Fibroblast of skin of scalp (primary cell): ENCODE measurements at places on chromosomes 6 and 20.

DNA sequence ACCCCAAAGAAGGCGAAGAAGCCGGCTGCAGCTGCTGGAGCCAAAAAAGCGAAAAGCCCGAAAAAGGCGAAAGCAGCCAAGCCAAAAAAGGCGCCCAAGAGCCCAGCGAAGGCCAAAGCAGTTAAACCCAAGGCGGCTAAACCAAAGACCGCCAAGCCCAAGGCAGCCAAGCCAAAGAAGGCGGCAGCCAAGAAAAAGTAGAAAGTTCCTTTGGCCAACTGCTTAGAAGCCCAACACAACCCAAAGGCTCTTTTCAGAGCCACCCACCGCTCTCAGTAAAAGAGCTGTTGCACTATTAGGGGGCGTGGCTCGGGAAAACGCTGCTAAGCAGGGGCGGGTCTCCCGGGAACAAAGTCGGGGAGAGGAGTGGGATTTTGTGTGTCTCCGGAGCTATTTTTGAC lies 69.6 kb downstream of the HFE start:
- DNase-seq: peak; percentile 67

DNA sequence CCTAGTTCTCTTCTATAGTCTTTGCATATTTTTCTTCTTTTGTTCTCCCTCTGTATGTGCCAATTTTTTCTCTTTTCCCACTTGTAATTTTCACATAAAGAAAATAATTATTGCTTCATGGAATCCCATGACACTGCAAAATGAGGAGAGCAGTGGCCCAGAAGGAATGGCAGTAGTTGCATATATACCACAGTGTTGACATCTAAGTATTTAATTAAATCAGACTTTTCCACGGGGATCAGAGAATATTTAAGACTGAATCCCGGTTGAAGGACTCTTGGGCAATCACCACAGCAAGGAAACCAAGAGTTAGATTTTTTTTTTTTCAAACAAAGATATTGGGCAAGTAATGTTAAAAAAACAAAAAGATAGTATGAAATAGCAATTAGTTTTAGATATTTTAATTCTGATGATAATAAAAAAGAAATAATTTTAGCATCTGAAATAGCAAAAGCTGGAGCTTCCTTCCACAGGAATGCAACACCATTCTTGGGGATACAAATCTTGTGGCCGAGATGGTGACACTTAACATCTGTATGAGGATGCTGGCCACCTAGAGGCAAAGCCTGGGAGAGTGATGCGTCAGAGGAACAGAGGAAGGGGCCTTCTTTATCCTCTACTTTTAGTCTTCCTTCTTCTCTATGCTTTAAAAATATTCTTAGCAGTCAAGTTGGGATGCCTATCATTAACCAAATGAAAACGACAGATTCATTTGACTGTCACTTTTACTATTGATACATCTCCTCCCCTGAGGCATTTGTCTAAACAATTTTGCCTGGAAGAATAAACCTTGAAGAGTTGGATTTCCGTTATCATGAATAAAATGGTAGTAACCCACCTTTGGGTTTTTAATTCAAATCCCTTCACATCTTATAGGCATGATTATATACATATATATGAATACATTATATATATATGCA lies 356.2 kb downstream of the GJA1 start:
- DNase-seq: peak; percentile 92

GRCh38 chr20:8473459-8473858 lies 341.4 kb downstream of the PLCB1 start:
- peak; percentile 42 for DNase-seq

DNA sequence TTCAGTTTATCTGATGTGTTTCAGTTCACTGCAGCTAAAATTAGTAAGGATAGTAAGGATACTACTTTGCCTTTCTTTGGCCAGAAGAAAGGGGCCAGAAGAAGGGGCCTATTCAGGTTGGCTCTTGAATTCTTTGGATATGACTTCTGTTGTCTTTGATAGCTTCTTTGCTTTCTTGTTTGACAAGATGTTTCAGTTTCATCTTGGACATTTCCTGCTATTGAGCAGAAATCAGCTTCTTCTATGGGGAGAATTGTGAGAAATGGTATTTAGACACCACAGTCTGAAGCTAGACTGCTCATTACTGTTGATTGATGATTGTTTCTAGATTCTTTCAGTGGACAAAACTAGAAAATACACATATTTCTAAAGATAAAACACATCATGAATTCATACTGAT lies 23.2 kb downstream of the L3MBTL3 start:
- no peak for DNase-seq

DNA sequence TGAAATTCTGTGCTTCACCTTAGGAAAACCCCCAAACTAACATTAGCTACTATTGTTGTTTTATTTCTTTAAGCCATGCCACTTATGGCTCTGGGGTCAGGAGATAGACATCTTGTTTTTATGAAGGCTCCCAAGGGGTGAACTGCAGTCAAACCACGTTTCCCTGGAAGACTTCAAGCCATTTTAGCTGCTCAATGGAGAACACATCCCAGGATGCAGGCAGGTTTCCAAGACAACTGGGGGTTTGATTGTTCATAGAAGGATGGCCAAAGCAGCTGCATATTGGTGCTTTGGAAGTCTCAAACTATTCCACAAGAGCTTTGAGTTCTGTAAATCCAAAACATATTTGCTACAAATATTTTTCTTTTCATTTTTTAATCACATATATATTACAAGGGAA lies 818.0 kb downstream of the MAFB start:
- no peak for DNase-seq

DNA sequence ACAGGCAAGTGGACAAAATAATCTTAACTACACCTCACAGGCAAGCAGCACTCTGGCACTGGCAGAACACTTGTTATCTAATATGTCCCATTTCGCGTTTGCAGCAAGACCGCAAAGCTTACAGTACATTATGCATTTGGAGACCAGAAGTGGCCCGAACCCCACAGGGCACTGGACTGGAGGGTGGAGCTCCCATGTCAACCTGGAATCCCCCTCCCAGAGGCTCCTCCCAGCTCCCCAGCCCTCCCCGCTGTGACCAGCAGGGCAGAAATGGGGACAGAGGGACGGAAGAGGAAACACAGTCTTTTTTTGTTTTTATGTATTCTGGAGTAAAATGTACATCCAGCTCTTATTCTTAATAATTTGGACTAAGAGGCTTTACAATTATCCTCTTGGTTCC lies 263.7 kb downstream of the SMOC2 start:
- no peak for DNase-seq

DNA sequence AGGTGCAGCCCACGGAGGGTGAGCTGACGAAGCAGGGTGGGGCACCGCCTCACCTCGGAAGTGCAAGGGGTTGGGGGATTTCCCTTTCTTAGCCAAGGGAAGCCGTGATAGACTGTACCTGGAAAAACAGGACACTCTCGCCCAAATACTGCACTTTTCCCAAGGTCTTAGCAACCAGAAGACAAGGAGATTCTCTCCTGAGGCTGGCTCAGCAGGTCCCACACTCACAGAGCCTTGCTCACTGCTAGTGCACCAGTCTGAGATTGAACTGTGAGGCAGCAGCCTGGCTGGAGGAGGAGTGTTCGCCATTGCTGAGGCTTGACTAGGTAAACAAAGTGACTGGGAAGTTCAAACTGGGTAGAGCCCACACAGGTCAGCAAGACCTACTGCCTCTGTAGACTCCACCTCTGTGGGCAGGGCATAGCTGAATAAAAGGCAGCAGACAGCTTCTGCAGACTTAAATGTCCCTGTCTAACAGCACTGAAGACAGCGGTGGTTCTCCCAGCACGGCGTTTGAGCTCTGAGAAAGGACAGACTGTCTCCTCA lies 28.0 kb downstream of the SYNE1 start:
- no peak for DNase-seq

DNA sequence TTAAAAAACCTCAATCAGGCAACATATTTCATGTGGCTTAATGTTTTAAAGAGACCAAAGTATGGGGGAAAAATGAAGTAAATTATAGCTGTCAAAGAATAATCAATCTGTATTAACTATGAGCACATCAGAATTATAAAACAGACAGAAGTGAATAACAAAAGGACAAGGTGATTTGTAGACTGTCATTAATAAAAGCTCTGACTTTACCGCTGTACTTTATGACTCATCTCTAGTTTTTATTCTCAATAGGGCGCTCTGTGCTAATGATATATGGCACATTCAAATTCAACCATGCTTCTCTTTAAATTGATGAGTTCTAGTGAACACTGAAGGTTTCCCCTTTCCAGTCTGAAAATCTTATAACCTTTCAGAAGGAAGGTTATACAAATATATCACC lies 72.0 kb downstream of the PREP start:
- DNase-seq: no peak

- peak; percentile 94 for DNase-seq
These were observed at the start of gene SNX21 for GRCh38 chr20:45833030-45833882. Gene SNX21 (plus strand): TSS chr20:45833799. CDS start chr20:45833920, 121 bp downstream.

DNA sequence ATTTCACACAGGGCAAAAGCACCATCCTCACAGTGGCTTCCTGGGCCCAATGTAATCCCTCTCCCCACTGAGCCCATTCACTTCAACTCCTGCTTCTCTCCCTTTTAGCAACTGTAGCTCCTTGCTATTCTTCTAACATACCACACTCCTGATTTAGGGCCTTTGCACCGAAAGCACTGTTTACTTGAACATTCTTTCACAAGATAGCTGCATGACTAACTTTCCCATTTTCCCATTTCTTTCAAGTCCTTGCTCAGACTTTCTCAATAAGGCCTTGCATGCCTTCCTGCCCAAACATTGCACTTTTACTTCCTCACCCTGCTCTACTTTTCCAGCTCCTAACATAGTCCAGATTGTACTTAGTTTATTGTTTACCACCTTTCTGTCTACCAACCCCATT lies 73.0 kb downstream of the SHPRH start:
- peak; percentile 52 for DNase-seq

- DNase-seq: no peak
These were observed 29.5 kb upstream of the PKIB start for GRCh38 chr6:122580737-122581136.

GRCh38 chr6:5215159-5215558 lies 45.6 kb downstream of the LYRM4 start:
- DNase-seq: peak; percentile 30

GRCh38 chr6:80233958-80234357 lies 127.5 kb downstream of the BCKDHB start:
- DNase-seq: no peak

- peak; percentile 59 for DNase-seq
These were observed 7.3 kb upstream of the TGM2 start for GRCh38 chr20:38172408-38172807.

- no peak for DNase-seq
These were observed 165.5 kb upstream of the BEND3 start for GRCh38 chr6:107280791-107281190.

- DNase-seq: no peak
These were observed 197.7 kb downstream of the SMOC2 start for GRCh38 chr6:168638468-168639271.

DNA sequence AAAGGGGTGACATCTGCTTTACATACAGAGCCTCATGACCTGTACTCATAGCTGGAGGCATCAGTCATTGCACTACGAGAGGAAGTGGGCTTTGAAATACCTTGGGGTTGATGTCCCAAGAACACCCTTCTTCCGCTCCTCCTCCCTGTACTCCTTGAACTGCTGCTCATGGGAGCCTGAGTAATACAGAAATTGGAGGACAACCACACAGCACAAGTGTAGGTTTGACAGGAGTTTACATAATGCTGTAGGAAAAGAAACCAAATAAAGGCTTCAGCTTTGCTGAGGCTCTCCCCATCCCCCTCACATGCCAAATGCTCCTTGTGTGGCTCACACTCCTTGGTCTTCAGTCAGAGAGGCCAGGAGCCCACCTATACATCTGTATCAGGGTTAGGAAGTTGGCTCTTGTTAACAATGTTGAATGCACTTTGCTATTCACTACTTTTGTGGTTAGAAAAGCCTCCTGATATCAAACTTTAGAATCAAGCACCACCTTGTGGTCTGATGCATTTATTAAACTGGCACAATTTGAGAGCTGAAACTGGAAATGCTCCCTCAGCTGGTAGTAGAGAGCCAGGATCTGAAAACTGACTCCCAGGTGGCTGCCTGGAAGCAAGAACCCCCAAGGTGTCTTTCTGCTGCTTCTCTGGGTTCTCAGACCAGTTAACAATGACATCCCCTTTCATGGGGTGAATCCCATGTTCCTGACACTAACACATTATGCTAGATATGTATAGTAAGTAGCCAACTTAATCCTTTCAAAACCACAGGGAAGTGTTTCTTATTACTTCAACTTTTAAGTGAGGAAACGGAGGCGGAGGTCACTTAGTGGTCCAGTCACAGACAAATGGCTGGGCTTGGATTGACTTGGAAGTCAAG lies 56.2 kb upstream of the EDN1 start:
- DNase-seq: peak; percentile 85

GRCh38 chr6:36751091-36751490 lies 53.5 kb downstream of the RAB44 start:
- peak; percentile 29 for DNase-seq

DNA sequence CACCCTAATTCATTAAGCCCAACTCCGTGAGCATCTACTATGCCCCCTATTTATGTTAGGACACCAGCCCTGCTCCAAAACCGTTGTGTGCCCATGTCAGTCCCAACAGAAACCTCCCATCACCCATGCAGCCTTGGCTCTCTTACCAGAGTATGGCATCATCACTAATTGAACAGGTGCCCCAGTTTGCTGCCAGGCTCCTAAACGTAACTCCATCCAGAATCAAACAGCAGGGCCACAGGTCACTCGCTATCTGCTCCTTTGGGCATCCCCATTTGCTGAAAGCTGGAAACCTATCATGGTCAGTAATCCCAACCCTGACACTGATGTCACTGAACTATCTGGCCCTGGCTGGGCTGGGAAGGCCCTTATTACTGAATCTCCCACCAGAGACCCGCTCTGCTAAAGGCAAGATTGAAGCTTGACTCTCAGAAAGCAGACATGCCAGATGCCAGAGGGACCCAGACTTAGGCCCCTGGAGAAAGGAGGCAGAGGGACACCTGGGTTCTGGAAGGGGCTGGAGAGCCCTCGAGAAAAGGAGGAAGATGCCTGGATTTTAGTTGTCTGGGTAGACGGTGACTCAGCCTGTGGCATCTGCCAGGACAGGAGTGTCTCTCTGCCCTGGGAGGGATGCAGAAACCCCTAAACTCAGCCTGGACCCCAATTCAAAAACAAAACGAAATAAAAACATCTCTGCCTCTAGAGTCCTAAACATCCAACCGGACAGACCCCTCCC lies 14.0 kb downstream of the MUCL3 start:
- no peak for DNase-seq

GRCh38 chr20:59010321-59010994 lies 3.4 kb upstream of the CTSZ start:
- no peak for DNase-seq

DNA sequence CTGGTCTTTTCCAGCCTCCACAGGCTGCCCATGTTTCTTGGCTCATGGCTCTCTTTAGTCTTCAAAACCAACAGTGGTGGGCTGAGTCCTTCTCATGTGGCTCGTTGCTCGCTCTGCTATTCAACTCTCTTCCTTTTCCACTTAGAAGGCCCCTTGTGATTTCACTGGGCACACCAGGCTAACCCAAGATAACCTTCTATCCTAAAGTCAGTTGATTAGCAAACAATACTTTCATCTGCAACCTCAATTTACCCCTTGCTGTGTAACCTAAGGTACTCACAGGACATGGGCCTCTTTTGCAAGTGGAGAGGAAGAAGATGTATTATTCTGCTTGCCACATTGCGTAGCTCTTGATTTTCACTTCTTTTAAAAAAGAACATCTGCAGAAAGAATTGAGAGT lies 79.6 kb downstream of the UTRN start:
- no peak for DNase-seq
